Activated CD8-positive, alpha-beta memory T cell treated with anti-CD3 and anti-CD28 coated beads, Interleukin-2, amount 50 U/mL, for 48 hours (primary cell): ENCODE measurements at places on chromosomes 13 and 19.

GRCh38 chr13:46846726-46847125, 49.8 kb upstream of the ESD start:
- DNase-seq: no peak

GRCh38 chr19:53870485-53870844, 2.8 kb downstream of the MYADM start:
- no peak for DNase-seq

DNA sequence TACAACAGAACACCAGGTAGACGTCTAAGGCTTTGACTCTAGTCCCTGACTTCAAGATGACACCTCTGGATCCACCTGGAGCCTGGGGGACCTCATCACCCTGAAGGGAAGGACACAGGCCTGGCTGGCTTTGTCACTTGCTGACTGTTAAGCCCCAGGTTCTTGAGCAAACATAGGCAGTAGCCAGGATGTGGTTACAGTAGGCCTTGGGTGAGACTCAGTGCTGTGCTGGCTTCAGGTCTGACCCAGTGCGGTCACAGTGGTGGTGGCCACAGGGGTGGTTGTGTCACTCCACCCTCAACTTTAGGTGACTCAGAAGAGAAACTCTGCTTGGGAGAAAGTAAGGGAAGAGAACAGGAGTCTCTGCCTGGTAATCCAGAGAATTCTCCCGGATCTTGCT, 497.8 kb downstream of the UQCRFS1 start:
- no peak for DNase-seq

- DNase-seq: no peak
Measured at GRCh38 chr19:46972311-46972710, 47.3 kb upstream of the NPAS1 start.

- DNase-seq: no peak
Measured at GRCh38 chr13:27607125-27607524, 13.2 kb downstream of the LNX2 start.

DNA sequence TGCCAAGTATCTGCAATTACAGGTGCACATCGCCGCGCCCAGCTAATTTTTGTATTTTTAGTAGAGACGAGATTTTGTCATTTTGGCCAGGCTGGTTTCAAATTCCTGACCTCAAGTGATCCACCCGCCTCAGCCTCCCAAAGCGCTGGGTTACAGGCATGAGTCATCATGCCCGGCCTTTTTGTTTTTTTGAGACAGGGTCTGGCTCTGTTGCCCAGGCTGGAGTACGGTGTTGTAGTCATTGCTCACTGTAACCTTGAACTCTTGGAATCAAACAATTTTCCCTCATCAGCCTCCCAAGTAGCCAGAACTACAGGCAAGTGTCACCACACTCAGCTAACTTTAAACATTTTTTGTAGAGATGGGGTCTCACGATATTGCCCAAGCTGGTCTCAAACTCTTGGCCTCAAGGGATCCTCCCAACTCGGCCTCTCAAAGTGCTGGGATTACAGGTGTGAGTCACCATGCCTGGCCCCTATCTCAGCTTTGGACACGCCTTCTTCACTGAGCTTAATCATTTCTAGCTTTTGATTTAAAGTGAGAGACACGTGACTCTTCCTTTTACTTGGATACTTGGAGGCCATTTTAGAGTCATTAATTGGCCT, 4.0 kb upstream of the IRGC start:
- no peak for DNase-seq

DNA sequence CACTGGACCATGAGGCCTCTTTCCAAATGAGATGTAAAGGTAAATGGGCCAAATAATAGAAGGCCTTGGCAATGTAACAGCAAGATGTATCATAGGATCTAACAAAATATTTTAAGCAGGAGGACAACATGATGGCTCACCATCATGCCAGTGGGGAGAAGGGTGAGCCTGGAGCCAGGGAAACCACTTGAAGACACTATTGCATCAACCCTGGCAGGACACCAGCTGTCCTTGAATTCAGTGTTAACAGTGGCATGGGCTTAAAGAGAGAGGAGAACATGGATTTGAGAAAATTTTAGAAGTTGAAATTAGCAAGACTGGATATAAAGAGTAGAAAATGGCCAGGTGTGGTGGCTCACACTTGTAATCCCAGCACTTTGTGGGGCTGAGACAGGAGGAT, 6.7 kb upstream of the RCBTB2 start:
- no peak for DNase-seq

DNA sequence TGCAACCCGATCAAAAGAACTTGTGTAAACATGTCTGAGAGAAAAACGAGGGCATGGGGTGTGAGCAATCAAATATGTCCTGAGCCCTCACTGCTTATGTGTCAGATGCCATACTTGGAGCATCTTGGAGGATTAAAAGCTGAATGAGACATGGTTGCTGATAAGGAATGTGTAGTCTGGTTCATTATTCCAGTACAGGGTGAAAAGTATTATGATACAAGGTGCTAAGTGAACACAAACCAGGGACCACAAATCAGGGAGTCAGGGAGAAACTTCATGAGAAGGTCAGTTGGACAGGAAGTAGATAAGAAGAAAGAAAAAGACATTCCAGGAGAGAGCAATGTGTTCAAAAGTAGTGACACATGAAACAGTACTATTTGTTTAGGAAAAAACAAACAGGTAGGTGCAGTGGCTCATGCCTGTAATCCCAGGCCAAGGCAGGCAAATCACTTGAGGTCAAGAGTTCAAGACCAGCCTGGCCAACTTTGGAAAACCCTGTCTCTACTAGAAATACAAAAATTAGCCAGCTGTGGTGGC, 2.0 kb upstream of the RCBTB1 start:
- DNase-seq: no peak

GRCh38 chr19:16370641-16371391, 46.2 kb downstream of the KLF2 start:
- peak; percentile 60 for DNase-seq
